ENCODE measurements at places on chromosomes 1 and 21.
A peak's percentile ranks its signal among the peaks of the same experiment; 100 is the strongest.

DNA sequence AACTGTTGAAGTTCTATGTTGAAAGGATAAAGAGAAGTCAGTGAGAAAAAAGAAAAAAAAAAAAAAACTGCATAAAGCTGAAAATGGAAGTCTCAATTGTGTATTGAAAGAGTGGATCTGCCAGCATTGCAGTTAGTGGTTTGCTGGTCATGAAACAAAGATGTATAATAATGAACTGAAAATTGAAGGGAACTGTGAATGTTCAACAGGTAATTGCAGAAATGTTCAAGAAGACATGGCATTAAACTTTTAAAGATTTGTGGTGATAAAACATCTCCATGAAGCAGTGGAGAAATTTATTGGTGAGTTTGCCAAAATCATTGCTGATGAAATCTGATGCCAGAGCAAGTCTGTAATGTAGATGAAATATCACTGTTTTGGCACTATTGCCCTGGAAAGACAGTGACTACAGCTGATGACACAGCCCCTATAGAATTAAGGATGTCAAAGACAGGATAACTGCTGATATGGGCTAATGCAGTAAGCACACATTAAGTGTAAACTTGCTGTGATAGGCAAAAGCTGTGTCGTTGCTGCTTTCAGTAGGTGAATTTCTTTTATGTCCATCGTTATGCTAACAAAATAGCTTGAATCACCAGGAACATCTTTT lies 71.0 kb downstream of the RD3 start:
- ATAC-seq, result peak; percentile 53

DNA sequence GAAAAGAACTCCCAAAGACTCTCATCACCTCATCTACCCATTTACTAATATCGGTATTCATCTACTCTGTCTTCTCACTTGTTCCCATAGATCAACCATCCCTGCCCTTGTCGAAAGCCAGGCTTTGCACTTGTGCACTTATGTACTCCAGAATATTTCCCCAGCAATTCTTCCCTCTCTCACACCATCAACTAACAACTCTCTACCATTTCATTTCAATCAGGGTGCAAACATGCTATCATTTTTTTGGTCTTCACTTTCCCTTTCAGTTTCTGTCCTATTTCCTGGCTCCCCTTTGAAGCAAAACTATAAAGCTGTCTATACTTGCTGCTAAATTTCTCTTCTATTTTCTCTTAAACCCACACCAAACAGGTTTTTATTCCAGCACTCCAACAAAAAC lies 6.7 kb downstream of the C1orf105 start:
- ATAC-seq, result no peak

DNA sequence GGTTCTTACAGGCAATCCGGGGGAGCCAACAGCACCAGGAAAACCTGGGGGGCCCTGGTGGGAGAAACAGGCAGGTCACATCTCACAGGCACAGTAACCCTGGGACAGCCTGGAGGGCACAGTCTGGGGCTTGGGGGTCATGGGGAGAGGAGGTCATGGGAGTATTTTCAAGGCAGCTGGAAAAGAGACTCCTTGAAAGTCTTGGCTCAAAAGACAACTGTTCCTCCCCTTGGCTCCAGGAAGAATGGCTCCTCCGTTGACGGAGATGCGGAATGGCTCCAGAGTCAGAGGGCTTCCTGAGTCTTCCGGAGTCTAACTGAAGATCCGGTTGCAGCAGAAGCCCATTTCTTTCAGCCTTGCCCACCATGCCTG lies 25.9 kb upstream of the PEF1 start:
- no peak for ATAC-seq

DNA sequence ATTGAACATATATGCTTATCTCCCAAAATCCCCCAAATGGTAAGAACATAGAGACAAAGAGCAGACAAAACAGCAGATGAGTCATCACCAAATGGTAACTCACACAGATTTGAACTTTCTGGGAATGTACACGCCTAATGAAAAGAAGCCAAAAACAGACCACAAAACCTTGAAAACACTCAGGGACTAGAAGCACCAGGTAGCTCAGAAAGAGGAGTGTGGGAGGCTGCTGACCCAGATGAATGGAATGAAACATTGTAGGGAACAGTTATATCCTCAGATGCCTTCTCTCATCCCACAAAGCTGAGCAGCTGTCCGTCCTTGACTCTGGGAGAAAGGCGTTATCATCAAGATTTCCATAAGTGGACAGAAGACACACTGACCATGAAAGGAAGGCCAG lies 307.0 kb upstream of the USP25 start:
- ATAC-seq, result no peak

DNA sequence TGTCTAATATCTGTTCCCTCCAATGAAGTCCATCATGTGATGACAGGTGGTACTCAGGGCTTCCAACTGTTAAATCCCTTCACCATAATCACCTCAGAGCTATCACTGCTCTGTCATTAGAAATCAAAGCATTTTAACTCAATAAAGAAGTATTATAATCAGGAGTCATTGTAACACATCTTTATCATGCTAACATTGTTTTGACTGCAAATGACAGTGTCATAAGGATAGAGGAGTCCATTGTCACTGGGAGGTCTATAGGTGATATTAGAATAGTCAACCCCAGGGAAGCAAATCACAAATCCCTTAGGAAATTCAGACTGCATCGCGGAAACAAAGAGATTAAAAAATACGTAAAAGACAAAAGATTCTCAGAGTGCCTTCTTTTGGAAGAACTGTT lies 30.8 kb downstream of the LRRC53 start:
- ATAC-seq, result no peak

GRCh38 chr21:28482657-28483056 lies 510.0 kb downstream of the LTN1 start:
- no peak for ATAC-seq

GRCh38 chr1:220235462-220235861 lies 36.8 kb downstream of the RAB3GAP2 start:
- no peak for ATAC-seq

- ATAC-seq, result no peak
Measured at GRCh38 chr21:35326677-35327076, 277.6 kb upstream of the RUNX1 start.

DNA sequence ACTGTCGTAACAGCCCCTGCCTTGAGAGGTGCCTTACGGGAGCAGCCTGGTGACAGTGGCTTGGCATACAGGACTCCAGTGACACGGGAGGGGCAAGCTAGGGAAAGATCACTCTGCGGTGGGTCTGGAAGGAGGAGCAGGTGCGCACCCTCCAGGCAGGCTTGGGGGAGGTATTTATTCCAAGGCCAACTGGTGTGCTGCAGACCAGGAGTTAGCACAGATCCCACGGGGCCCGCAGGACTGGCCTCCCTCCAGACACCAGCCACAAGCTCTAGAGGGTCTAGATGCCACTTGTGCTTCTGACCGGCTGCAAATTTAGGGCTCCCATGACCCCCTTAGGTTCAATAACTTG lies 22.1 kb downstream of the PSEN2 start:
- no peak for ATAC-seq

All from SK-N-SH treated with all-trans-retinoic acid at 6 μM for 48 hours (cell line).